Peyer's patch (tissue), 4 donors: ENCODE measurements at places on chromosomes 7 and 10. TPM values are rescaled to one million over a fixed set of nuclear protein-coding genes. Genes with fewer than 3 reads are reported as not detected.
A peak's percentile ranks its signal among the peaks of the same experiment; 100 is the strongest.

- no peak for DNase-seq
Measured at GRCh38 chr10:89651205-89651915, 6.3 kb upstream of the PANK1 start.

GRCh38 chr10:67077376-67077775 lies 151.5 kb downstream of the LRRTM3 start:
- DNase-seq, result no peak

Gene AKR1D1
- total RNA-seq, result not detected

Gene MYPN
- total RNA-seq, result not detected

DNA sequence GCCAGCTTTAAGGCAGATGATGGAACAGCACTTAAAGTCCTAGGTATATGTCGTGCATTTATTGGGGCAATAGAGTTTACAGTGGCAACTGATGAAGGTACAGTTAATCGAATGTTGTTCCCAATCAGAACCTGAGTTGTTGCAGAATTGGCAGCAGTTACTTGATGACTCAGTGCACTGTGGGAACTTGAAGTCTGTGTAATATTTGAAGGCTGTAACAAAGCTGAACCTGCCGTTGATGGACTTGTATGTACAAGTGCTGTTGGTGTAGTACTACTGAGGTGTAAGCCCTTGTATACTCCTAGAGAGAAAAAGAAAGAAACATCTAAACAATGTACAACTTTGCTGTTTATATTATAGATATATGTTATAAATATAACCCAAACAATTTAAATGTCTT lies 75.3 kb downstream of the EPC1 start:
- no peak for DNase-seq

- no peak for DNase-seq
Measured at GRCh38 chr10:51789118-51789517, 89.7 kb upstream of the CSTF2T start.

- no peak for DNase-seq
Measured at GRCh38 chr10:299969-300368, 164.7 kb downstream of the ZMYND11 start.

DNA sequence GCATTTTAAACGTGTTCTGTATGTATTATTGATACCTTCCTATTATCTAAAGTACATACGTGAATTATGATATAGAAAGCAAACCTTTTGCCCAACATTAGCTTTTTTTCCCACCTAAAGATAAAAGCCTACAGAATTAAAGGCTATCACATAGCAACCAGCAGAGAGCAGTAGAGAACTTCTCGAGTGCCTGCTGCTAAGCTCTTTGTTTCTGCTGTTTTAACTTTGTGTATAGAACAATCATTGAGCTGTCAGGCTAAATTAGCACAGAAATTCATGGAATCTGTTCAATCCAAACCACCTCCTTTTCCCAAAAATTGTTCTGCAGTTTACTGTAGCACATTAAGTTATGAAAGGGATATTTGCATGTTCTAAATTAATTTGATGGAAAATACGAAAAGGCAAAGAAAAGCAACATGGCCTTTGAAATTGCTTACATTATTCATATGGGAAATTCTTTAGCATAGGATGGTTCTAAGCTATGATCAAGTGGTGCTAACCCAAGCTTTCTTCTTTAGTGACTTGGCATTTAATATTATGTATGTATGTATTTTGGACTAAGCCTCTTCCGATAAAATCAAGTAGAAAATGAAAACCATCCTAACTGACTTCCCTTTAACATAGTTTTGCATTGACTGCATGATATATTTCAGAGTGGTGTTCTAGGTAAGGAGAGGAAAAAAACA lies 1288.5 kb downstream of the GATA3 start:
- no peak for DNase-seq

DNA sequence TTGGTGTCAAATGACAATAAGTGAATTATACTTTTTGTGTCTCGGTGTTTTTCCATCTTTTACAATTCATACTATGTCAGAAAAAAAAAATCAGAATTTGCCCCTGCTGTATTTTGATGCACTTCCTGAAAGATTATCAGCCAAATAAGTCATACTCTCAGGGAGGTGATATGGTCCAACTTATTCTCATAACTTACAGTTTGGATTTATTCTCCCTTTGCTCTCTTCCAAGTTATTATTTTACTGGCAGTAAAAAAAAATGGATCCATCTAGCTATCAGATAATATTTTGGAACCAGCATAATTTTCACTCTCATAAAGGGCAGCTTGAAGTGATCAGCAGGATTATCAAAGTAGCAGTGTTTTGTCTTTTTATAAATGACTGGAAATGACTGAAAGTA lies 337.1 kb downstream of the BMPER start:
- no peak for DNase-seq

DNA sequence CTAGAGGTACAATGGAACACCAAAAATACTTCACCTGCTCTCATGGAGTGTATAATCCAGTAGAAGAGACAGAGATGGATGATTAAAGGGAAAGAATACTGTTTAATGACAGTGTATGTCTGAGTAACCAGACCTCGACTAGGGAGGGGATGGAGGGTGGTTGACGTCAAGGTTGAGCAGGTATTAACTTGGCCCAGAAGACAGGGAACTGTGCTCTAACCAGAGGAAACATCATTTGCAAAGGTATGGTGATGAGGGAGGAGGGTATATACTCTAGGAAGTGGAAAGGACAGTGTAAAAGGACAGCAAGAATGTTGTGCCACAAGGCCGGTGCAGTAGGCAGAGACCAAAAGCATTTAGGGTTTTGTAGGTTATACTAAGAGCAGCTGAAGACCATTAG lies 2.9 kb downstream of the MIOS start:
- peak; percentile 43 for DNase-seq

DNA sequence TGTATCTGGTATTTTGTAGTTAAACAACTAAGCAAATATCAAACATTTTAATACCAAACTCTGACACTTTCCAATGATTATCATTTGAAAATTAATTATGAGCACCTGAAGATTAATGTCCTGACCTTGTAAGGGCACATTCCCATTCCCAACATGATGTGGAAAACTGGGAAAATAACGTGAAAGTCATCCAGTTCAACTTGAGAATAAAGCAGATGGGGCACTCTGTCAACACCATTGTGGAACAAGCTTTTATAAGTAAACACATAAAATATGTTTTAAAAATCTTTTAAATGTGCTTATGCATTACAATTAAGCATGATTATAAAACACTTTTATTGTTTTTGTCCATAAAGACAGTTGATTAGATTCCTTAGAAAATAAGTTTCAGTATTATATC lies 14.1 kb downstream of the STEAP2 start:
- no peak for DNase-seq

DNA sequence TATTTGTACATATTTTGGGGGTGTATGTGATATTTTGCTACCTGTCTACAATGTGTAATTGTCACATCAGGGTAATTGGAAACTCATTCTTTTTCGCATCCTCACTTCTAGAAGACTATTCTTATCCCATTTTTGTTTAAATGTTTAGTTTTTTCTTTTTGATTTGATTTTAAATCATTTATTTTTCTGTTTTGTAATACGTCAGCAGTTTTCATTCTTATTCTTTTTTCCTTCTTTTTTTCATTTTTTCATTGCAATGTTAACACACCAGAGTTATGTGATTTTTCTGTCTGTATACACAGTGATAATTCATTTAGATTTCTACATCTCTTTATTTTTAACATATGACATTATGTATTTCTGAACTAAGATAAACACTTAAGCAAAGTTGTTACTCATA lies 85.5 kb downstream of the SLC13A1 start:
- no peak for DNase-seq

Gene LRMDA
- 4.7 TPM for total RNA-seq

Gene CPEB3
- total RNA-seq, result 9.9 TPM

Gene PTPRZ1
- 1.7 TPM for total RNA-seq

Gene CHCHD1
- total RNA-seq, result 30.7 TPM

Gene IFIT2
- 5.2 TPM for total RNA-seq

- no peak for DNase-seq
Measured at GRCh38 chr10:113294868-113295267, 258.0 kb upstream of the HABP2 start.

Gene STEAP4
- 7.2 TPM for total RNA-seq

DNA sequence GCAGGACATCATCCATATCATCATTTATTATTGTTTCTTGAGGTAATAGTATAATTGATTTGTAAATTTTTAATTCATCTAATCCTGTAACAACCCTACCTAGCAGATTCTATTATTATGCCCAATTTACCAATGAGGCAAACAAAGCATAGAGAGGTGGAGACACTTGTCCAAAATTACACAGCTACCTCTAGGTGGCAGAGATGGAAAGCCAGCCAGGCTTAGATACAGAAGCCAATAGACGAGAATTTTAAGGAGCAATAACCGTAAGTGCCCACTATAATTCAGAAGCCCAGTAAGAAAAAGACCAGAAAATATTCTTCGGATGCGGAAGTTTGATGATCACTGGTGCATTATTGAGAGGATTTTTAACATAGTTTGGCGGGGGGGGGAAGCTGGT lies 54.0 kb downstream of the ANK3 start:
- DNase-seq, result no peak

Gene AS3MT
- not detected for total RNA-seq

Gene INHBA
- total RNA-seq, result 1.3 TPM

Gene SLC13A1
- total RNA-seq, result 93.2 TPM

GRCh38 chr7:6290319-6290741 lies 17.9 kb upstream of the CYTH3 start:
- DNase-seq, result no peak

Gene EPO
- total RNA-seq, result not detected

Gene SPRN
- total RNA-seq, result not detected

- DNase-seq, result no peak
Measured at GRCh38 chr10:59537501-59537900, 172.1 kb downstream of the SLC16A9 start.

Gene FOXP2
- total RNA-seq, result 10.5 TPM

Gene MRLN
- total RNA-seq, result not detected

DNA sequence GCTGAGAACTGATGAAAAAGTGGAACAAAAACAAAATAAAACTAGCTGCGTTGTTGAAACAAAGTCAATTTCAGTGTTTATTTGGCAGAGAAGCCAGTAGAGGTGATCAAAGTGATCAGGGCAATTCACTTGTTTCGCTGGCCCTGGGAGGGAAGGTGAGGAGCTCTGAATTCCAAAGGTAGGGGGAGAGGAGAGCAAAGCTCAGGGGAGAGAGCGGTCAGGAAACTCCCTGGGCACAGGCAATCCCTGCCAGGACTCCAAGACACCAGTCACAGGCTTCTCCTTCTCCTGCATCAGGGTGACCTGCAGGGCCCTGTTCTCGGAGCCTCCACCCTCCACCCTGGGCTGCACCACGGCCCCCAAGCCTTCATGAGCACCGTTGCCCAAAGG lies 6.8 kb upstream of the KIAA1217 start:
- DNase-seq, result no peak

DNA sequence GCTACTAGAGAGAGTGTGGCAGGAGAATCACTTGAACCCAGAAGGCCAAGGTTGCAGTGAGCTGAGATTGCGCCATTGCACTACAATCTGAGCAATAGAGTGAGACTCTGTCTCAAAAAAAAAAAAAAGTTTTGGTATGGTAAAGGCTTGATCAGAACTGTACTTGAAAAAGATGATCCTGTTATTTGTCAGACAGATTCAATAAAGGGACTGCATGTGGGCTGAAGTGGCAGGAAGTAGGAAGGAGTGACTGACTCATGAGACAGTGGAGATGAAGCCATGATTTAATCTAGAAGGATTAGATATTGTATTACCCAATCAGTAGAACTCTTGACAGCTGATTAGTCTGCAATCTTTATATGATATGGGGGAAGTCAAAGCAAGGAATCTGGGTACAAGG lies 2.7 kb upstream of the TMEM254 start:
- no peak for DNase-seq

GRCh38 chr7:90663176-90663575 lies 67.1 kb downstream of the CDK14 start:
- no peak for DNase-seq
